ENCODE measurements at places on chromosomes 16 and 17.

- DNase-seq: no peak
Observed at GRCh38 chr16:9199751-9200150, 108.3 kb downstream of the HAPSTR1 start.

DNA sequence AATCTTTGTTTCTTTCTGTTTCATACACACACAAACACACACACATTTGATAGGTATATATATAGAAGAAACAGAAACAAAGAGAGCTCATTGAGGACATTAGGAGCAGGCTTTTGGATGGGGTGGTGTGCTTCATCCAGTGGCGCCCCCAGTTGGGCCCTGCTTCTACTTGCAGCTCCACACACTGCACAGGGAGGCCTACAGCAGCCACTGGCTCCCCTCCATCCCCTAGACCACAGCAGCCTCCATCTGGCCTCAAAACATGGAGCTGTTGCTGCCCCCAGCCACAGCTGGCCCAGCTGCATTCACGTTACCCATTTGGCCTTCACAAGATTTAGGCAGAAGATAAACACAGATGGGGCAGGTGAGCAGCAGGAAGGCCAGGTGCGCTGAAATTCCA is 33.1 kb upstream of the NF1 start:
- DNase-seq: no peak

- no peak for DNase-seq
Observed at GRCh38 chr17:65346166-65346565, 209.0 kb downstream of the RGS9 start.

DNA sequence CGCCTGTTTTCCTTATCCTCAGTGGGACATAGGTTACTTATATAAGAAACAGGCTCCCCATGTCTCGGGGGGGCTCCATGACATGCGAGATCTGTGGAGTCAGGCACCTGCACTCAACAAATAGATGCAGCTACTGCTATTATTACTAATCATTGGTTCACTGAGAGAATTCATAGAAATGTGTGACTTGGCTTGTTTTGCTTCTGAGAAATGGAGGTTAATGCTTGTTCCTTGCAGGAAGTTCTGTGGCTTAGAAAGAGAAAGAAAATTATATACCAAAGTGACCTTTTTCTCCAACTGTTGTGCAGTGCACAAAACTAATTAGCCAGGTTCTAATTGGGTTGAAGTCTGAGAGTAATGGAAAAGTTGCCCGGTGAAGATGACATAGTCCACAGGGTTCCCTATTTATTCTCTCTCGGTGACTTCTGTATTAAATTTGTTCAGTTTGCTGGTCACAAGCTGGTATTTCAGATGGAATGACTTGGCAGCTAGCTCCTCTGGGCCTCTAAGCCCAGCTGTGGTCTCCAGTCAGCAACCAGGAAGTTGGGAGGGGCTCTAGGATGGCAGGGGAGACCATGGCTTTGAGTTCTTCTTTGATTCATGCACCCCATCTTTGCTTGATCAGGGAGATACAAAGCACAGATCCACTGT is 17.6 kb upstream of the MAF start:
- DNase-seq: no peak

DNA sequence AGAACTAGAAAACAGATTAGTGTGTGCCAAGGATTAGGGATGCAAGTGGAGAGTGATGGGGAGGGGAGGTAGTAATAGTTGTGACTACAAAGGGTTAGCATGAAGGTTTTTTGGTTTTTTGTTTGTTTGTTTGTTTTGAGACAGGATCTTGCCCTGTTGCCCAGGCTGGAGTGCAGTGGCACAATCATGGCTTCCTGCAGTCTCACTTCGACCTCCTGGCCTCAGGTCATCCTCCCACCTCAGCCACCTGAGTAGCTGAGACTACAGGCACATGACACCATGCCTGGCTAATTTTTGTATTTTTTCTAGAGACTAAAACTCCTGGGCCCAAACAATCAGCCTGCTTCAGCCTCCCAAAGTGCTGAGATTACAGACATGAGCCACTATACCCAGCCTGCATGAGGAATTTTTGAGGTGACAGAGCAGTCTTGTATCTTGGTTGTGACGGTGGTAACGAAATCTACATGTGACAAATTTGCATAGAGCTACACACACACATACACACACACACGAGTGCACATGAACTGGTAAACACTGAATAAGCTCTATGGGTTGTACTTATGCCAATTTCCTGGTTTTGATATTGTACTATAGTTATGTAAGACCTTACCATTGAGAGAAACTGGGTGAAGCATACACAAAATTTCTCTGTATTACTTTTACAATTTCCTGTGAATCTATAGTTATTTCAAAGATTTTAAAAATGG is 59.6 kb upstream of the TOM1L1 start:
- no peak for DNase-seq

DNA sequence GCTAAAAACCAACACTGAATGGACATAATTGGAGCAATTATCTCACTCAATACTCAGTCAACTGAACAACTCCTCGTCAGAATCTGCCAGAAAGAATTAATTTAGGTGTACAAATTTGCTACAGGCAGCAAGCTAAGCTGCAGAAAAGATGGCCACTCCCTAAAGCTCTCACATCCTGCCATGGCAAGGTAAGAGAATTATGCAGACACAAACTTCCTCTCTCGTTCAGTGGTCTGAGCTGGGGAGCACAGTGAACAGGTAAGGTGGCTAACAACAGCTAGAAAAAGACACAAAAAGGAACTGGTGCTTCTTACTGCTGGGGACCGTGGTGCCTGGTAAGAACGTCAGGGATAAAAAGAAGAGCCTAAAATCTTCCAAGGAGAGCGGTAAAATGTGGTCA is 74.9 kb upstream of the BCAR1 start:
- DNase-seq: no peak

DNA sequence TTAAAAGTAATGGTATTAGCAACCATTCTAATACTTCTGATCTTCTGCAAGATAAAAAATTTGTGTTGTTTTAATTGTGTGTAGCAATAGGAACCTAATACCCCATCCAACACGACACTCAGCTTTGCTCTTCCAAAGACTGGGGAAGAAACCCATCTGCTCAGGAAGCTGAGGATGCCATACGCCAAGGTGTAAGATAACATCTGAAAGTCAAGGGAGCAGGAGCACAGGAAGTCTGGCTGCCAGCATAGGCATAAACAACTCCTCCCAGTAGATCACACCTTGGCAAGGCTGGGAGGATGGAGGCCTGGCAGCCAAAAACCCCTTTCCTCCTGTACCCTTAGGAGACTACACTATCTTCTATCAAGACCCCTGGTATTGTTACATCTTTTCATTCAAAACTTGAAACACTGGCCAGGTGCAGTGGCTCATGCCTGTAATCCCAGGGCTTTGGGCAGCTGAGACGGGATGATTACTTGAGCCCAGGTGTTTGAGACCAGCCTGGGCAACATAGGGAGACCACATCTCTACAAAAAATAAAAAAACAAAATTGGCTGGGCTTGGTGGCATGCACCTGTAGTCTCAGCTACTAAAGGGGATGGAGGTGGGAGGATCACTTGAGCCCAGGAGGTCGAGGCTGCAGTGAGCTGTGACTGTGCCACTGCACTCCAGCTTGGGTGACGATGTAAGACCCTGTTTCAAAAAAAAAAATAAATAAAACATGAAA is 5.7 kb upstream of the SPHK1 start:
- no peak for DNase-seq

- DNase-seq: no peak
Observed at GRCh38 chr16:75234856-75235696, 16.3 kb downstream of the CTRB1 start.

- peak; percentile 62 for DNase-seq
Observed at GRCh38 chr17:30824002-30824355, 513 bp downstream of the CRLF3 start.

DNA sequence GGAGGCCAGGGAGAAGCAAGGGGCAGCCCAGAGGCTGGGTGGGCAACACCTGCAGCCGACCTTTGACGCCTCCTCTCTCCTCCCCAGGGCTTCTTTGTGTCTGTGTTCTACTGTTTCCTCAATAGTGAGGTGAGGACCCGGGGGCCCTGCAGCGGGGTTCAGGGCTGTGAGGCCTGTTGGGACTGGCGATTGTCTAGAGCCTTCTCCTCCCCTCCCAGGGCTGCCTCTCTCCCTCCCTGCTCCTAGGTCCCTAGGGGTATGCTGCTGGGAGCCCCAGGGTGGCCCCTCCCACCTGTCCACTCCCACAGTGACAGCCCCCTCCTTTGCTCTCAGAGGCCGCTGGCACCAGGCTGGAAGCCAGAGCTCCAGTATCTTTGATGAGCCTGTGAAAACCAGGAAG is 10.8 kb upstream of the SPPL2C start:
- DNase-seq: peak; percentile 88

- no peak for DNase-seq
Observed at GRCh38 chr16:70809392-70810060, 8.6 kb upstream of the VAC14 start.

DNA sequence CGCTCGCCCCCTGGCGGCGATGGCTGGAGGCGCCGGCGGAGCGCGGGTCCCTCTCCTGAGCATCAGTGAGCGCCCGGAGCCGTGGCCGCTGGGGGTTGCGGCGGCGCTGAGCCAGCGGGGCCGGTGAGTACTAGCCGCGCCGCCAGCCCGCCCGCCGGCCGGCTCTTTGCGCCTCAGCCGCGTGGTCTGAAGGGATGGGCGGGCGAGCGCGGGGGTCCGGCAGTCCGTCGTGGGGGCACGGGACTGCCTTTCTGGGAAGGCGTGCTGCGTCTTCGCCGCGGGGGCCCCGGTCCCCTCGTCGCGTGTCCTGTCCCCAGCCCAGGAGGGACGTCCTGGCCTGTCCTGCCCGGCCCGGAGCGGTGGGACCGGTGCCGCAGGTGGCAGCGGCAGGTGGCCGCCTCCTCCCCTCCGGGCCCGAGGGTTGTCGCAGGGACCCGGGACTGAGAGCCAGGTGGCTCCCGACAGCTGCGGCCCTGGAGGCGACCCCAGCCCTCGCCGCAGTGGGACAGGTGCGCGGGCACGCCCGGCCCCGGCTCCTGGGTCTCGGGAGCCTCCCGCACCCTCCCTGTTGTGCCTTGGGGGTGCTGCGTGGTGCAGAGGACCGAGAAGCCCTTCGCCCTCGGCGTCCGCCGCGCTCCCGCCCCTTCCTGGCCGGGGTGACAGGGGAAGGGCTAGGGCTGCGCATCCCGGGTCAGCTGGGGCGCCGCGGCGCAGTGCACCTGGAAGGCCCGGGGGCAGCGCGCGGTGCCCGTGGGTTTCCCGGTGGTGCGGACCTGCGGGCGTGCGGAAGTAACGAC is at the start of gene SPECC1:
Gene SPECC1, plus strand, starts transcription at position 58 of the 797 bp plus-strand sequence. CDS start 87,293 bp downstream, outside the sequence.
- DNase-seq: peak; percentile 63

GRCh38 chr17:16383772-16384287 is 2.9 kb downstream of the UBB start:
- DNase-seq: no peak

- DNase-seq: no peak
Observed at GRCh38 chr17:6126768-6127167, 56.6 kb downstream of the WSCD1 start.

GRCh38 chr16:4927661-4928060 is 9.3 kb downstream of the PPL start:
- no peak for DNase-seq

DNA sequence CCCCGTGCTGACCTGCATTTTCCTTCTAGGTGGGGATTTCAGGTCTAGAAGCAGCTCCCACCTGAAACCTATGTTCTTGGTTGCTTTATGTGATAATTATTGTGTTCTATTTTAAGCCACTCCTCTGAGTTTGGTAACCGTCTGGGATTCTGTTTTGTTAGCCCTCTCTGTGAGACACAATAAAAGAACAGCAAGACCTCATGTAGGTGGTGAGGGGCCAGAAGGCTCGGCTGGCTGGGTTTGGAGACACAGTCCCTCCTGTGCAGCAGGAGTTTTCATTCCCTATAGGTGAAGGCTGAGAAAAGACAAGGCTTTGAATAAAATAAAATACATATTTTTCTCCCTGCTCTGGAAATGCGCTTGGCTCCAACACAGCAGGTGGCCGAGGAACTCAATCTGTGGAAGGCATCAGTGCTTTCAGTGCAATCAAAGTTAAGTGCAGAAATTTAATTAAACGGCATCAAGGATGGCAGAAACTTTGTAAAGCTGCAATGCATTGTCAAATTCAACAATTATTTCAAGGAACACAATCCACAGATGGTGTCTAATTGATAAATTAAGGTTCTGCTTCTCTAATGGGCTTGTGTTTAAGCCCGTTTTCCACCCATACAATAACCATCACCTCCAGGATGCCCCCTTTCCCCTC is 107.8 kb downstream of the MSI2 start:
- DNase-seq: no peak

- no peak for DNase-seq
Observed at GRCh38 chr16:22693638-22694340, 120.2 kb upstream of the HS3ST2 start.

GRCh38 chr17:76930107-76930506 is 61.9 kb downstream of the MGAT5B start:
- DNase-seq: no peak

DNA sequence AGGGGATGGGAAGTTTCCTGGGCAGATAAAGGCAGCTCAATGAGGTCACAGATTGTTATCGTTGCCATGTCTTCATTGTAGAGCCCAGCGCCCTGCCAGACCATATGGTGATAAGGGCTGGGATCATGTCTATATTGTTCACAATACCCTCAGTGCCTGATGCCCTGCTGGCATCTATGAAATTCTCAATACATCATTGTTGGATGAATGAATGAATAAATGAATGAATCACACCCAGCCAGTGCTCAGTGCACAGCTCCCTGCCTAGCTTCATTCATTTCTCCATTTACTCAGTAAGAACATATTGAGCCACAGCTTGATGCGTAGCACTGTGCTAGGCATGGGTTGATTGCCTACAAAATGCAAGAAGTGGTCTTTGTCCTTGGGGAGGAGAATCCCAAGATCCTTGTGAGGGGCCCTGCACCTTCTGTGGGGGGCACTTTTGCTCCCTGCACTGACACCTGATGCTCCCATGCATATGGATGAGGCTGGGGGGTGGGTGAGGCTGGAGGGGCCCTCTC is 29.7 kb downstream of the MRC2 start:
- DNase-seq: no peak

GRCh38 chr16:82252582-82252981 is 82.6 kb upstream of the MPHOSPH6 start:
- DNase-seq: no peak

- no peak for DNase-seq
Observed at GRCh38 chr17:54944796-54945195, 23.7 kb downstream of the COX11 start.

DNA sequence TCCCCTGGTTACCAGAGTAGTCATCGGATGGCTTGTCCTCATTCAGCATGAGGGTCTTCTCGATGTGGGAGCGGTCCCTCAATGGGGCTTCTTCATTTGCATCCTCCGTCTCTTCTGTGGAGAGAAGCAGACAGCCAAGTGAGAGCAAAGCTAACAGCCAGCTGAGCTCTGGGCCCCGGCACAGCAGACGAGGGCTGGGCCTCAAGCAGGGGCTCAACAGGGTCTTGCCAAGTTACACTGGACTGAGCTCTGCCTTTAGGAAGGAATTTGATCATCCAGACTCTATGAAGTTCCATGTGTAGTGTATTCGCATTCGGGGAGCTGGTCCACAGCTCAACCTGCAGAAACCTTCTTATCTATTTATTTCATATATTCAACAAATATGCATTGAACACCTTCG is 37.4 kb downstream of the SRL start:
- DNase-seq: no peak

GRCh38 chr16:89723279-89724250 is 2.2 kb downstream of the ZNF276 start:
- DNase-seq: no peak

- DNase-seq: no peak
Observed at GRCh38 chr17:8893621-8894201, 26.2 kb upstream of the PIK3R6 start.

GRCh38 chr17:79623786-79624717 is 13.2 kb upstream of the RBFOX3 start:
- no peak for DNase-seq

Measured in NCI-H526 treated with DMSO at 0.1 percent for 48 hours (cell line).